Posterior vena cava (tissue), 2 donors: ENCODE measurements at places on chromosomes 2 and 18.
A peak's percentile ranks its signal among the peaks of the same experiment; 100 is the strongest.

DNA sequence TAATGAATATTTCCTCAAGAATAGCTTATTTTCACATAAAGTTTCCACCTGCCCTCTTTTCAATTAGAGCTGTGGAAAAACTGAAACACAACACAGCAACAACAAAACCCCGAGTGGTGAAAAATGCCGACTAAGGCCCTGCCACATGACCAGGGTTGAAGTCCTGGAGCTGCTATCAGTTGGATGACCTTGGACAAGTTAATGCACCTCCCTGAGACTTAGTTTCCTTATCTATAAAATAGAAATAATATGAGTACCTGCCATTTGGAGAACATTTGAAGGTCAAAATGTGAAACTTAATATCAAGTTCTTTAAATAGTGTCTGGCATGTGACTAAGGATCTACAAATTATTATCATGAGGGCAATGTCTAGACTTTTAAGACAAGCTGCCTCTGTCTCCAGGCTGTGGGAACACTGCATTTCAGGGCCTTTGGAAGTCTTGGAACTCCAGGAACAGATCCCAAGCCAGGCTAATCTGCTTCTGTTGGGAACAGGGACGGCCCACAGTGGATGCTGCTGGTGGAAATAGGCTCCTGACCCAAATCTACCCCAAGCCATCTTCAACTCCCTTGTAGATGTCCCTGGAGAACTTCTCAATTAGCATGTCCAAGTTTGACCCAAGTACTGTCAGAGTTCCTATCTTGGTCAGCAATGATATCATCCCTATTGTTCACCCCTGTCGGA, 42.0 kb upstream of the TRIB2 start:
- DNase-seq, result no peak

GRCh38 chr2:190355968-190356644, 12.7 kb downstream of the INPP1 start:
- DNase-seq, result no peak

- no peak for DNase-seq
Measured at GRCh38 chr2:75340560-75340959, 141.2 kb upstream of the TACR1 start.

DNA sequence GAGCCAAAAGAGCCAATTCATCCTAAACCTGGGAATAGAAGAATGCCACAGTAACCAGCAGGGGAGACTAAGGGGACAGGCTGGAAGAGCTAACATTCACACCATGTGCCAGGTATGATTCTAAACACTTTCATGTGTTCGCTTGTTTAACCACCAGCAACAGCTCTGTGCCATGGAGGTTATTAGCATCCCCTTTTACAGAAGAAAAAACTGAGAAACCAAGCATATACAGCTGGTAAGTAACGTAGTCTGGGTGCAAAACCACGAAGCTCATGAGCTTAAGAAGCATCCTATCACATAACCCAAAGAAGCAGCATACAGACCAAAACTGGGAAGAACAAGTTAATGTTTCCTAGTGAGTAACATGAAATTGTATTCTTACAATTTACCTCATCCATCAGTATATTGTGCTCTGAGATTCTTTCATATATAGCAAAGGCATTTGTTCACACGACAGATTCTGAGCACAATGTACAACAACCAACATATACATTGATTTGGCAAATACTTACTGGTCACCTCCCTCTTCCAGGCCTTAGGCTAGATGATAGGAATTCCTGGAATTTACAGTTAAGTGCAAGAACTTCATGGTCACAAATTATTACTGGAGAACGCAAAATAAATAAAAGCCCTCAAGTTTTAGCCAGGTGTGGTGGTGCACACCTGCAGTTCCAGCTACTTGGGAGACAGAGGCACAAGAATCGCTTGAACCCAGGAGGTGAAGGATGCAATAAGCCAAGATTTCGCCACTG, 36.5 kb upstream of the HNRNPA3 start:
- no peak for DNase-seq

- DNase-seq, result peak; percentile 28
Measured at GRCh38 chr2:85170938-85171475, 37.8 kb downstream of the TCF7L1 start.

DNA sequence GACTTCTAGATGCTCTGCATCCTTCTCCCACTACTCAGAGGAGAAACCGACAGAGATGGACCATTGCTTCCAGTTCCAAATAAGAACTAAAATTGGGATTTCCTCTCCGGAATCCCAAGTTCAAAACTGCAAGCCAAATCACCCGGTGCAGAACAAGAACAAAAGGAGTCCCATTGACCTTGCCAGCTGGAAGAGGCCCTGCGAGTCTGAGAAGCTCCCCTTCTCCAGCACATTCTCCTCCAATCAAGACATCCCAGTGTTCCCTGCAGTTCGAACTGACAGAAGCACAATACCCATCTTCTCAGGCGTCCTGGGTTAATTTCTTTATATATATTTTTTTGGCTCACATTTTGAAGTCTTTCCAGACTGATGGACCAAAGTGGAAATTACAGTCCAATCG, 195.3 kb upstream of the MEIS1 start:
- DNase-seq, result no peak

DNA sequence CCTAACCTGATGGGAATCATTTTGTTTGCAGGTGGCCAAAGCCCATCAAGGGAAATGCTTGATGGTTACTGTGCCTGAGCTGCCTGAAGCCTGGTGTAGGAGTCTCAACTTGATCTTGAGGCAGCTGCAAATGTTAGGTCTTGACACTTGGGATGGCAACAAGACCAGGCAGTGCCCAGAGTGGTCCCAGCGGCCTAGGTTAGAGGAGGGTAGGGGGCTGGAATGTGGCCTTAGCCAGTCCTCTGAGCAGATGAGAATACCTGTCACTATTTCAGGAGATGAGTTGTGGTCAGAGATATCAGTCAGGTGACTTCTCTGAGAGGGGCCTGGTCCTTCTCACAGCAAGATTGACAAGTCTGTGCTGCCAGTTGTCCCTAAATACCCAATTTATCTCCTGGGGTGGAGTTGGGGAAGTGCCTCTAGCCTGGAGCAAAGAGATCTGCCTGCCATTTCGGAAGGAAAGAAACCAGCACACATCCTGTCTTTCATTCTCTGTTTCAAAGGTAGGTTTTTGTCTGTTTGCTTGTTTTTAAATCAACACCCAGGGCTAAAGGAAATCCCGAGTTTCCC, 13.4 kb downstream of the SPTBN1 start:
- DNase-seq, result no peak

- no peak for DNase-seq
Measured at GRCh38 chr2:149858216-149858615, 270.6 kb upstream of the MMADHC start.

- DNase-seq, result no peak
Measured at GRCh38 chr2:79824086-79824786, 311.4 kb downstream of the CTNNA2 start.
